ENCODE measurements at places on chromosomes 3 and 15.

DNA sequence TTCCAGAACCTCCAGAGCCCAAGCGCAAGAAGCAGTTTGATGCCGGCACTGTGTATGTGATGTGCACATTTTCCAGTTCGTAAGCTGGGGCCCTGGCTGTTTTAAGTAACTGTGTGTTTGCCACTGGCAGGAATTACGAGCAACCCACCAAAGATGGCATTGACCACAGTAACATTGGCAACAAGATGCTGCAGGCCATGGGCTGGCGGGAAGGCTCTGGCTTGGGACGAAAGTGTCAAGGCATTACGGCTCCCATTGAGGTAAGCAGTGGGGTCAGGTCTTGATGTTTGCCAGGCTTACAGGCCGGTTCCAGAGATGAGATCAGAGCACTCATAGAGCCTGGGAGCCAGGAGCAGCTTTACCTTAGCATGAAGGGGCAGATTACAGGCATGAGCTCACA is 28.4 kb downstream of the RBM5 start:
- no peak for DNase-seq

DNA sequence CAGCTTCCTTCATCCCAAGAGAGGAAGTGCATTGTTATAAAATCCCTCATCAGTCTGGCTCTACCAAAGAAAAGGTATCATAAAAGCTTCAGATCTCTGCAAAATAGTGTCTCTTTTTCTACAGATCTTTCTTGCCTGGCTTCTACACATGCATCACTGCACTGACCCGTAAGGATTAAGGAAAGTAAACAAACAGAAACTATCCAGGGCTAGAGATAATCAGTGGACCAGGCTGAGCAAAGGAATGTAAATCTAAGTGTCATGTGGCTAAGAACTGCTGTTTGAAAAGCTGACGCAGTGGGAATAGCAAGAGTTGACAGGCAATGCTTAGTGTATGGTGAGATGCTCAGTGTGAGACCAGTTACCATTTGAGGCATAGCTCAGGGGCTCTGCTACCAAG is 339.7 kb downstream of the IL5RA start:
- no peak for DNase-seq

DNA sequence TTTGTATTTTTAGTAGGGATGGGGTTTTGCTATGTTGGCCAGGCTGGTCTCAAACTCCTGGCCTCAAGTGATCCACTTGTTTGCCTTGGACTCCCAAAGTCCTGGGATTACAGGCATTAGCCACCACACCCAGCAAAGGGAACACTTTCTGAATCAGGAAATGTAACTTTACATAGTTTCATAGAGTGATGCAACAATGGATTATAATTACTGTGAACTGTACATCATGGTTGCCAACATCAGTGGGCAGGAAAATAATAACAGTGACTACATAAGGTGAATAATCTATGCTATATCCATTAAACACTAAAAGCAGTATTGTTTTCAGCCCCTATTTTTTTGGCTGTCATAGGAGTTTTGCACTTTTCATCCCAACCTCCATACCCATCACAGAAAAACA is 5.0 kb upstream of the KPNA1 start:
- DNase-seq, result no peak

DNA sequence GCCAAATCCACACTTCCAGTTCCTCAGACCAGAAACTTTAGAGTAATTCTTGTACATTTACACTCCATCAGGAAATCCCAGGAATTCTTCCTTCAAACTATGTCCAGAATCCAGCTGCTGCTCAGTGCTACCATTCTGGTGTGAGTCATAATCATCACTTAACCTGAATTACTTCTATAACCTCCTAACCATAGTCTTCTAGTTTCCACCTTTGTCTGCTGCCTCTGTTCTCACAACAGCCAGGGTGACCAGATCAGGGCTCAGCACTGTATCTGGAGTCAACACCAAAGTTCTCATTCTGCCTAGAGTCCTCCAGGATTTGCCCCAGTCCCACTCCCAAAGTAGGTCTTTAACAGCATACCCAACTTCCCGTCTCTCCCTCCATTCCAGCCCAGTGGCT is 3.4 kb downstream of the CLDND1 start:
- DNase-seq, result no peak
